Suppressor macrophage treated with lipopolysaccharide for 1 hour (primary cell): ENCODE measurements at places on chromosomes 1 and 21.

GRCh38 chr1:212512816-212513559 is 80.3 kb downstream of the NENF start:
- peak; percentile 44 for DNase-seq

DNA sequence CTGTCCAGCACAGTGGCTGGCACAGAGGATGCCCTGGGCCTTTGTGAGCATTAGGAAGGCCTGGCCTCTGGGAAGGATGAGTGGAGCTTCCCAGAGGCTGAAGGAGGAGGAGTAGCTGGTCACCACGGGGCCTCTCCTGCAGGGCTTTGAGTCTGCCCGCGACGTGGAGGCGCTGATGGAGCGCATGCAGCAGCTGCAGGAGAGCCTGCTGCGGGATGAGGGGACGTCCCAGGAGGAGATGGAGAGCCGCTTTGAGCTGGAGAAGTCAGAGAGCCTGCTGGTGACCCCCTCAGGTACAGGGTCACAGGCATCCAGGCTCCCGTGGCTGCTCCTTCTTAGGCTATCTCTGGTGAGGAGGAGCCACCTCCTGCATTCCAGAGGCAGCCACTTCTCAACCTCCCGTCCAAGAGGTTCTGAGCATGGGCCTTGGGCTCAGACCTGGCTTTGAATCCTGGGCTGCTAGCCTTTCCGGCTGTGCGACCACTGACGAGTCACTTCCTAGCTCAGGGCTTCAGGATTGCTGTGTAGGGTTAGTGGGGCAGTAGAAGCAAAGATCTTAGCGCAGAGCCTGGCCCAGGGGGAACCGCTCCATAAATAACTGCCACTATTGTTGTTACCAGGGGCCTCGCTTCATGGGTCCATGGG is 14.0 kb downstream of the SESN2 start:
- no peak for DNase-seq

- no peak for DNase-seq
Measured at GRCh38 chr1:18632783-18633421, 2.3 kb downstream of the PAX7 start.

DNA sequence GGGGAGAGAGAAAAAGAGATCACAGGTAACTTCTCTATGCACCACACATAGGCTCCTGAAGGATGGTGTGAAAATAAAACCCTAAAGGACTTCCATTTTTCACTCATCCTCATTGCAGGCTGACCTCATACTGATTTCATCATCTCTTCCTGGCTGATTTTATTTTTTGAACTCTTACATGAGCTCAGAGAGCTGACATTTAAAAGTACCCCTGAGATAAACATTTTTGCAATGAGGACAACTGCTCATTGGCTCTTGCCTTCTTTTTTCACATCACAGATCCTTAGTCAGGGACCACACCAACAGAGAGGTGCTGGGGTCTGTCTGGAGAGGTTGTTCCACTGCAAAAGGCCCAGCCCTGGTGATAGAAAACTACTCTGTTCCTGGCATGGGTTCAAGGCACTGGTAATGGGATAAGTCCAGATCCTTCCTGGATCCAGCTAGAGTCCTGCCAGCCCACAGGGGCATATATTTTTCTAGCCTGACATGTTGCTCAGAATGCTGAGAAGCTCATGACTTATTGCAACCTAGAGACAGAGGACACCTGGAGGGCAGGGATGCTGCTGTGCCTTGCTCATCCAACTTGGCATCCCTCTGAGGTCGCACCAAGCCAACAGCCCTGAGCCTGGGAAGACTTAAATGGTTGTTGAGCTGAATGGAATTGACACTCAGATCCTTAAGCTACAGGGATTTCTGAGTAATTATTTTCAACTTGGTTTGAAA is 360.0 kb downstream of the HHAT start:
- peak; percentile 16 for DNase-seq

- DNase-seq, result no peak
Measured at GRCh38 chr1:116433275-116434257, 60.5 kb downstream of the ATP1A1 start.

- DNase-seq, result no peak
Measured at GRCh38 chr1:236486356-236487002, 37.3 kb upstream of the LGALS8 start.

DNA sequence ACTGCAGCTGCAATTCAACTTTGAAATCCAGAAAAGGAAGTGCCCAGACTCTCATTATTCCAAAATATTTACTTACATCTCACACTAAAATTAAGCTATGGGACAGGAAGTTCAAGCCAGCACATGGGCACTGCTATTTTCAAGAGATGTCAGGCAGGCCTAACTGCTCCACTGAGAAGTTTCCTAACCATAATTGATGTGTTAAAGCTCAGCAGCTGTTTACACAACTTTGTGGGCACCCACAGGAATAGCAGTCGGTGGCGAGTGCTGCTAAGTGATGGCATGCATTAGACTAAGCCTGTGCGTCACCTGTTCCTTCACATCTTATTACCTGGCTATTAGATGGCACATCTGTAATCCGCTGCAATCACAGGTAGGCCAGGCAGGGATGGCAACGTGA is 303.3 kb upstream of the DAB1 start:
- no peak for DNase-seq

GRCh38 chr1:77857552-77857951 is 30.9 kb upstream of the NEXN start:
- DNase-seq, result no peak

GRCh38 chr21:41426676-41427404 is 801 bp downstream of the MX1 start:
- DNase-seq, result peak; percentile 74

- DNase-seq, result no peak
Measured at GRCh38 chr1:168343566-168343965, 62.9 kb downstream of the TBX19 start.

GRCh38 chr1:39944410-39945112 is 10.4 kb upstream of the MFSD2A start:
- no peak for DNase-seq

DNA sequence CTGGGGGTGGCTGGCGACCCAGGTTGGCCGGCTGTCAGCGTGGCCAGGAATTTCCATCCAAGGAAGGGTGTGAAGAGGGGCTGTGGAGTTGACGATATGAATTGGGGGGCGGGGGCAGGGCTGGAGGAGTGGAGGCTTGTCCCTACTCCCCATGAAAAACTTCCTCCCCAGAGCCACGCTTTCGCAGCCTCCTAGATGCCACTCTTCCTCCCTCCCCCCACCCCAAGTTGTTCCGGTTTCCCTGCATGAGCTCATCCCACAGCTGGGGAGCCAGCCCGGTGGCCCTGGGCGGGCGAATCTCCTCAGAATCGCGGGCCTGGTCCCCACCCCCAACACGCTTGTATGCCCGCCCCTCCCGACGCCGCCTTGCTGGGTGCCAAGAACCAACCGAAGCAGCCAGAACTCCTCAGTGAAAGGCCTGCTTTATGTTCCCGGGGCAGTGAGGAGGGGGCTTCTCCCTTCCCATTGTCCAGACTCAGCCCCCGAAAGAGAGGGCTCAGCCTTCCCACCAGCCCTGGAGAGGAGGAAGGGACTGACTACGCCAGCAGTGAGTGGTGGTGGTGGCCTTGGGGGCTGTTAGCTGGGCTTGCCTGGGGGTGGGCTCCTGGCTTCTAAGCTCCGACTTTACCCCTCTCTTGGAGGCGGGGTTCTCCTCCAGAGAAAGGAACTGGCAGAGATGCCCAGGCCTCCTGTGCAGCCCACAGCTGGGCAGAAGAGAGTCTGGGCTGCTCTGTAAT is 1.8 kb upstream of the CSMD2 start:
- DNase-seq, result peak; percentile 20

GRCh38 chr1:26851106-26851684 is 11.8 kb upstream of the SFN start:
- no peak for DNase-seq

GRCh38 chr1:5690291-5690690 is 301.9 kb downstream of the NPHP4 start:
- no peak for DNase-seq

GRCh38 chr1:72634946-72635345 is 352.6 kb upstream of the NEGR1 start:
- DNase-seq, result no peak

DNA sequence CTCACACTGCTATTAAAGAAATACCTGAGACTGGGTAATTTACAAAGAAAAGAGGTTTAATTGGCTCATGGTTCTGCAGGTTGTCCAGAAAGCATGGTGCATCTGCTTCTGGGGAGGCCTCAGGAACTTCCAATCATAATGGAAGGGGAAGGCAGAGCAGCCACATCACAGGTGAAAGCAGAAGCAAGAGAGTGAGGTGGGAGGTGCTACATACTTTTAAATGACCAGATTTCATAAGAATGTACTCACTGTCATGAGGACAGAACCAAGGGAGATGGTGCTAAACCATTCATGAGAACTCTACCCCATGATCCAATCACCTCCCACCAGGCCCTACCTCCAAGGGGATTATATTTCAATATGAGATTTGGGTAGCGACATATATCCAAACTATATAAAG is 55.7 kb downstream of the MRPL39 start:
- peak; percentile 20 for DNase-seq

DNA sequence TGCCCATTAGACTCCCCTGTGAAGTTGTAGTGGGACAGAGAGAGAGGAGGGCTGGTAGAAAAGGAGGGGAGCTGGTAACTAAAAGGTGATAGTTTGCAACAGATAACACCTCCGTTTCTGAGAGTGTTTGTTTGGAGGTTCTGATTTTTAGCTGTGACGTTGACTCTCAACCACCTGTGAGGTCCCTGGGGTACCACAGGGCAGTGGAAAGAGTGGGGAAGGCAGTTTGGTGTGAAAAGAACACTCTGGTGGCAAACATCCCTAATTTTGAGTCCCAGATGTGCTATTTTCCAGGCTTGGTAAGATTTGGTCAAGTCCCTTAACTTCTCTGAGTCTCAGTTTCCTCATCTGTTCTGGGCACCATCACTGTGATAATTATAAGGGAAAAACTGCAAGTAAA is 29.3 kb downstream of the RAB3B start:
- DNase-seq, result no peak

GRCh38 chr1:204223129-204223860 is 9.5 kb upstream of the GOLT1A start:
- DNase-seq, result no peak

GRCh38 chr1:231799363-231799986 is 172.9 kb downstream of the DISC1 start:
- DNase-seq, result no peak

GRCh38 chr1:96079581-96079980 is 642.0 kb upstream of the PTBP2 start:
- DNase-seq, result no peak

DNA sequence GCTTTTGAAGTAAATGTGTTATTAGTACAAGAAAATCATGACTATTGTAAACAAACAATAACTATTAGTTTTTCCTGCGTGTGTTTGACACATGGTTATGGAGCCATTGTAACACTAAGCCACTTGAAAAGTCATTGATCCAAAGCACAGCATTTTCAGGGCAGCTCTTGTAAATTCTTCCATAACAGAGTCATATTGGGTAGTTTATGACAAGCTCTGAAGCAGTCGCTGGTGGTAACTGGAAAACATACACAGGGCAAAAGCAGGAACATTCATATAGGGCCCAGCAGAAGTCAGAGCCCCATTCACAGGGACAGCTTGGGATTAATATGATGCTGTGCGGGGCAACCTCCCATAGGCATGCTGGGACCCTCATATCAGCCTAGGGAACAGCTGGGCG is 483.2 kb upstream of the PTBP2 start:
- no peak for DNase-seq

- DNase-seq, result no peak
Measured at GRCh38 chr1:19229828-19230325, 19.8 kb upstream of the UBR4 start.

- DNase-seq, result no peak
Measured at GRCh38 chr1:5646486-5647149, 345.6 kb downstream of the NPHP4 start.

DNA sequence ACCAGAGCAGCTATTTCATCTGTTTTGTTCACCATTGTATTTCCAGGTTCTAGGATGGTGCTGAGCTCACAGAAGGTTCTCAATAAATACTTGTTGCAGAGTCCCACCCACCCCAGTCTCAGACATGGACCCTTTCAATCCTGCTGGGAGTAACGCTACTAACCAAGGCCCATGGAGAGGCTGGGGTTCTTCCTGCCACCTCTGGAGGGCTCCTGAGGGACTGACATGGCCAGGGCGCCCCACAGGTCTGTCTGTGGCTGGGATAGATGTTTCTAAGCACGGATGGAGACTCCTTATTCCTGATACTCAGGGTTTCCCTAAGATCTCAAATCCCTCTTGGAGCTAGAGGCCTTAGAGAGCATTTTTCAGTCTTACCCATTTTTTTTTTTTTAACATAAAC is 87.4 kb downstream of the EPHB2 start:
- DNase-seq, result no peak

DNA sequence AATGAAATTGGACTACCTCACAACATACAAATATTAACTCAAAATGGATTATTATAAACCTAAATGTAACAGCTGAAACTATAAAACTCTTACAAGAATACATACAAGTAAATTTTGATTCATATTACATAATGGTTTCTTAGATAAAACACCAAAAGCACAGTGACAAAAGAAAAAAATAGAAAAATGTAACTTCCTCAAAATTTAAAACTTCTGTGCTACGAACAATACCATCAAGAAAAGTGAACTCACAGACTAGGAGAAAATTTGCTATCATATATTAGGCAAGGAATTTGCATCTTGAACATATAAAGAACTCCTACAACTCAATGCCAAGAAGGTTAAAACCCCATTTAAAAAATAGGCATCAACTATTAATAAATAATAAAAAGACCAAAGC is 31.2 kb downstream of the ANGPTL3 start:
- DNase-seq, result no peak

- DNase-seq, result peak; percentile 80
Measured at GRCh38 chr1:241518476-241519307, 863 bp downstream of the FH start.

DNA sequence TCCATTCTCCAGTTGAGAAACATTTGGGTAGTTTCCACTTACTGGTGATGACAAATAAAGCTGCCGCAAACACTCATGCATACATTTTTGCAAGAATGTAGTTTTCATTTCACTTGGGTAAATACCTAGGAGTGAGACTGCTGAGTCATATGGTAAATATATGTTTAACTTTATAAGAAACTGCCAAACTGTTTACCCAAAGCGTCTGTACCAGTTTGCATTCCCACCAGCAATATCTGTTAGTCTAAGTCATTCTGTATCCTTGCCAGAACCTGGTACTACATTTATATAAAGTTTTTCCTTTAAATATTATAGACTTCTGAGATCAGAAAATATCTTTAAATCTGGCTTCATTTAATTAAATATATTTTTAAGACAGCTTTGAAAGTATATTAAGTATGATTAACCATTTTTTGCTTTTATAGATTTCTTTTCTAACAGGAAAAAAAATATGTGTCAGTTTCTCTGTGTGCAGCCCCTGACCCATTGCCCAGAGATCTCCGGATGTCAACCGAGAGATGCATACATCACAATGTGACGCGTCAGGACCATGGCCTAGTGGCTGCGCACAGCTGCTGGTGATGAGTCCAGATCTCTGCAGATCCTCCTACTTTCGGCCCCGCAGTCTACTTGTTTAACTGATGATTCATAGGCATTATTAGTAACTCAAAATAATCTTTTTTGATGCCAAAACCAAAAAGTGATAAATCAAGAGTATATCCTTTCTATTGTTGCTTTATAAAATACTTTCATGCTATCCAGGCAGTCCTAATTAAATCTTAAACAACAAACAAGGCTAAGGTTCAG is 227.1 kb upstream of the MAP1LC3C start:
- DNase-seq, result peak; percentile 36

GRCh38 chr1:153174624-153175023 is 23.9 kb upstream of the SPRR2G start:
- DNase-seq, result no peak
